ENCODE measurements at places on chromosomes 3 and 15. TPM values are rescaled to one million over a fixed set of nuclear protein-coding genes. Genes with fewer than 3 reads are reported as not detected.

Gene GRM7
- total RNA-seq: 0.16 TPM

Gene SH3GL3
- total RNA-seq: not detected

Gene EHHADH
- total RNA-seq: 11.2 TPM

Gene TRNT1
- 17.6 TPM for total RNA-seq

Gene SCAANT1
- not detected for total RNA-seq

Gene PXYLP1
- total RNA-seq: 27.7 TPM

Gene PLCH1
- 8.2 TPM for total RNA-seq
